Fibroblast of lung (primary cell): ENCODE measurements at places on chromosomes 6 and 20.

GRCh38 chr20:59459586-59459985 is 144.8 kb upstream of the PHACTR3 start:
- H3K27me3 ChIP-seq, result no peaks in the 10 kb centered on the region
- DNase-seq, result no peak
- H3K4me3 ChIP-seq, result no peak overlapping the region
- H3K27ac ChIP-seq, result no peak overlapping the region

DNA sequence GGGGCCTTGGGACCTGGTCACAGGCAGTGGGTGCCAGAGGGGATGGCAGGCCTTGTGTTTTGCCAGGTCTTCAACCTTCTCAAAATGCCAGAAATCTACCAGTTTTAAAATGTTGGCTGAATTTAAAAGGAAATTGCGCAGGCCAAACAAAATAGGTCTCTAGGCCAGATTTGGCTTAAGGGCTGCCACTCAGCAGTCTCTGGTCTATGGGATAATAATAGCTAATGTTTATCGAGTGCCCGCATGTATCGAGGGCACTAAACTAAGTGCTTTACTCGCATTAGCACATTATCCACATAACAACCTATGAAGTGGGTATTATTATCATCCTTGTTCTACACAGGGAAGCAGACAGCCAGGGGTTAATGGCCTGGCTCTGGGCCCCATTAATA is 11.0 kb downstream of the E2F3 start:
- no peak overlapping the region for H3K4me3 ChIP-seq
- H3K27me3 ChIP-seq, result no peaks in the 10 kb centered on the region
- DNase-seq, result no peak
- no peak overlapping the region for H3K27ac ChIP-seq
- no peaks in the 10 kb centered on the region for H3K4me1 ChIP-seq

DNA sequence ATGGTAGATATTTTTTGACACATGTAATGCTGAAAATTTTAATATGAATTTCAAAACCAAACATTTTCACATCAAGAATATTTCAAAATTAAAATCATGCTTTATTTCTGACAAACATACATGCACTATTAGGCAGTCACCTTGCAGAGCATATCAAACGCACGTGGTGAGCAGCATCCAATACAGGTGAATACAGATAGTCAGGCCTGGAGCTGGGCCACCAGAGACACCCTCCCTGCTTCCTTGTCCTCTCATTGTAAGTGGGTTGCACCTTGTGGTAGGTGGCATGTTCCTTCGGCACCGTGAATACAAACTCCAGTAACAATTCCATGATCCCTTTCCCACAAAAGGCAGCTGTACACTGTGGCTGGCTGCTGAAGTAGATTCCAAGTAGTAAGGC is 8.9 kb downstream of the REV3L start:
- H3K4me3 ChIP-seq, result no peak overlapping the region
- no peaks in the 10 kb centered on the region for H3K27me3 ChIP-seq
- peaks cover 3% of the 10 kb centered on the region for H3K36me3 ChIP-seq
- H3K27ac ChIP-seq, result no peak overlapping the region

- no peak for DNase-seq
- no peak overlapping the region for H3K27ac ChIP-seq
- no peaks in the 10 kb centered on the region for H3K27me3 ChIP-seq
- H3K36me3 ChIP-seq, result no peaks in the 10 kb centered on the region
These were observed 13.0 kb downstream of the CFAP61 start for GRCh38 chr20:20065361-20065760.

GRCh38 chr6:144793744-144794143 is 508.6 kb downstream of the UTRN start:
- no peaks in the 10 kb centered on the region for H3K27me3 ChIP-seq
- H3K4me1 ChIP-seq, result peaks cover 5% of the 10 kb centered on the region
- no peak for DNase-seq
- H3K27ac ChIP-seq, result no peak overlapping the region

- no peaks in the 10 kb centered on the region for H3K27me3 ChIP-seq
- H3K4me3 ChIP-seq, result no peak overlapping the region
- H3K4me1 ChIP-seq, result no peaks in the 10 kb centered on the region
- H3K27ac ChIP-seq, result no peak overlapping the region
- DNase-seq, result peak; percentile 79
These were observed 92.7 kb upstream of the DTNBP1 start for GRCh38 chr6:15755526-15755925.

- peak overlapping the region; percentile 48 for H3K27ac ChIP-seq
- H3K4me3 ChIP-seq, result no peak overlapping the region
- peaks cover 5% of the 10 kb centered on the region for H3K27me3 ChIP-seq
- DNase-seq, result peak; percentile 71
These were observed 5.4 kb downstream of the CCN5 start for GRCh38 chr20:44720621-44720996.

DNA sequence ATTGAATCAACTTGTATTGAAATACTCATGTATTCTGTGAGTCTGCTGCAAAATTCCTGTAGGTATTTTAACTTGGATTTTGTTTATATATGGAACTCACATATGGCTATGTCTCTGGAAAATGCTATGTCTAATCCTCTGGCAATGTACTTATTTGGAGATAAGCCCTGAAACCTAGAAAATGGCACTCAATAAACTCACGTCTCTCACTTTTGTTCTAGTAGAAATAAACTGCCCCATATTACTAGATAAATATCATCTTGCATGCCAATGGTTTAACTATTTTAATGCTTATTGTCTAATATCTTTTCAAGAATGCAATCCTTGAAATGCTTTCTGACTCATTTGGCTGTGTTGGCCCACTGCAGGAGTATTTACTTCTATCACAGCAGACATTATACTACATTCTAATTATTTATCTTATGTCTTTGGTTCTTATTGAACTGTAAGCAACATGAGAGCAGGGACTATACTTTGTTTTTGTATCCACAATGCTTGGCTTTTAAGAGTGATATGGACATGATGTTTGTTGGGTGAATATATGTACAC is 292.2 kb upstream of the RSPO3 start:
- no peak overlapping the region for H3K4me3 ChIP-seq
- H3K4me1 ChIP-seq, result no peaks in the 10 kb centered on the region
- no peak overlapping the region for H3K27ac ChIP-seq
- no peak for DNase-seq
- no peaks in the 10 kb centered on the region for H3K36me3 ChIP-seq

GRCh38 chr6:15530411-15530810 is 132.4 kb downstream of the DTNBP1 start:
- no peak overlapping the region for H3K4me3 ChIP-seq
- H3K36me3 ChIP-seq, result no peaks in the 10 kb centered on the region
- H3K27ac ChIP-seq, result no peak overlapping the region

DNA sequence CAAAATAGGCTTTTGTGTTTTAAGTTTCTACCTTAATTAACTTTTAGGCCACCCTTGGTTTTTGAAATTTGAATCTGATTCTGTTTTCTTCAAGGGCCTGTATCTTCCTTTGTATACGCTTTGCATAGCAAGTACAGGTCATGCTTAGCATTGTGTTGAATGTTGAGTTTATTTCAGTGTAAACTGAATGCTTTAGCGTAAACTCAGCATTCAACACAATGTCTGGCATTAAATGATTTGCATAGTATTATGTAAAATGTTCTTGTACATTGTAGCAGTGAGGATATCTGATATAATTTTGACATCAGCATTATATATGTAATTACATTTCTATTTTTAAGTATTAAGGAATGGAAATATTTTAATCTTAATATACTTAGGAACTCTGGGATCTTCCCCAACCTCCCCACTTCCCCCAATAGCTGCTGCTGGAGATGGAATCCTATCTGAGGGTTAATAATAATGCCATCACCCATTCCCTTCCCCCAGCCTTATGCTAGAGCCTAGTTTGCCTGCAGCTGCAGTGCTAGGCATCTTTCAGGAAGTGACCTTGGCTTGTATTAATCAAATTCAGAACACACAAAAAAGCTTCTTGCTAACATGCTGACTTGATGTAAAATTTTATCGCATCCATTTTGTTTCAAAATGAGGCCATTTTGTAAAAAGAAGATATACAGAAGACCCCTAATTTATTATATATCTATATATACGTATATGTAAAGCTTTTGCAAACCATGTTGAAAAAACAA is 73.1 kb downstream of the NCOA3 start:
- DNase-seq, result peak; percentile 34
- H3K4me3 ChIP-seq, result no peak overlapping the region
- no peaks in the 10 kb centered on the region for H3K36me3 ChIP-seq
- H3K27me3 ChIP-seq, result no peaks in the 10 kb centered on the region

DNA sequence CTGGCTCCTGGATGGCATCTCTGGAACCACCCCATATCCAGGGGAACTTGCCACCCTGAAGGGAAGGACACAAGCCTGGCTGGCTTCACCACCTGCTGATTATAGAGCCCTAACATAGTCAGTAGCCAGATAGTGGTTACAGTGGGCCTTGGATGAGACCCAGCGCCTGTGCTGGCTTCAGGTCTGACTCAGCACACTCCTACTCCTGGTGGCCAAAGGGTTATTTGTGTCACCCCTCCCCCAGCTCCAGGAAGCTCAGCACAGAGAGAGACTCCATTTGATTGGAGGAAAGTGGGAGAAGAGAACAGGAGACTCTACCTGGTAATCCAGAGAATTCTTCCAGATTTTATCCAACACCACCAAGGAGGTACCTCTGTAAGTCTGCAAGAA is 12.8 kb downstream of the SNX14 start:
- no peaks in the 10 kb centered on the region for H3K36me3 ChIP-seq
- DNase-seq, result peak; percentile 80

DNA sequence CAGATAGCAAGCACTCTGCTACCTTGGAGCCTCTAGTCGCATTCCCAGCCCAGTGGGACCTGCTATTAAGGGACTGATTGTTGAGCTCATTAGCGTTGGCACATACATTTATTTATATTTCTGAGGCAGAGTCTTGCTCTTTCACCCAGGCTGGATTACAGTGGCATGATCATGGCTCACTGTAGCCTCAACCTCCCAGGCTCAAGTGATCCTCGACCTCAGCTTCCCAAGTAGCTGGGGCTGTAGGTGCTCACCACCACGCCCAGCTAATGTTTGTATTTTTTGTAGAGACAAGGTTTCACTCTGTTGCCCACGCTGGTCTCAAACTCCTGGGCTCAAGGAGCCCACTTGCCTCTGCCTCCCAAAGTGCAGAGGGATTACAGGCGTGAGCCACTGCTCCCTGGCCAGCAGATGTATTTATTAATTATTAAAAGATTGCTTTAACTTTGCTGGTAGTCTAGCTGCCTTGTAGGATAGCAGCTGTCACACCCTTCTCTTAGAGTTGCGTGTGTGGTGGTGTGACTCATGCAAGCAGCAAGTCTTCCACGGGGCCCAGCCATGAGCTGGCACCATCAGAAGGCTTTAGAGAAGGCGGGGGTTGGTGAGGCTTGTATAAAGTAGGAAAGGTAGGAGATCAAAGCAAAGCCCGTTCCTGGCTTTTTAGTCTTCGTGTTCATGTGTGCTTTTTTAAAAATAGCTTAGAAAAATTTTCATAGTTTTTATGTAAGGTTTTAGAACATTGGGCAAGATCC is 16.5 kb downstream of the ACTR5 start:
- no peaks in the 10 kb centered on the region for H3K27me3 ChIP-seq
- peaks cover 4% of the 10 kb centered on the region for H3K36me3 ChIP-seq
- no peak overlapping the region for H3K4me3 ChIP-seq
- peak; percentile 87 for DNase-seq
- H3K27ac ChIP-seq, result no peak overlapping the region

DNA sequence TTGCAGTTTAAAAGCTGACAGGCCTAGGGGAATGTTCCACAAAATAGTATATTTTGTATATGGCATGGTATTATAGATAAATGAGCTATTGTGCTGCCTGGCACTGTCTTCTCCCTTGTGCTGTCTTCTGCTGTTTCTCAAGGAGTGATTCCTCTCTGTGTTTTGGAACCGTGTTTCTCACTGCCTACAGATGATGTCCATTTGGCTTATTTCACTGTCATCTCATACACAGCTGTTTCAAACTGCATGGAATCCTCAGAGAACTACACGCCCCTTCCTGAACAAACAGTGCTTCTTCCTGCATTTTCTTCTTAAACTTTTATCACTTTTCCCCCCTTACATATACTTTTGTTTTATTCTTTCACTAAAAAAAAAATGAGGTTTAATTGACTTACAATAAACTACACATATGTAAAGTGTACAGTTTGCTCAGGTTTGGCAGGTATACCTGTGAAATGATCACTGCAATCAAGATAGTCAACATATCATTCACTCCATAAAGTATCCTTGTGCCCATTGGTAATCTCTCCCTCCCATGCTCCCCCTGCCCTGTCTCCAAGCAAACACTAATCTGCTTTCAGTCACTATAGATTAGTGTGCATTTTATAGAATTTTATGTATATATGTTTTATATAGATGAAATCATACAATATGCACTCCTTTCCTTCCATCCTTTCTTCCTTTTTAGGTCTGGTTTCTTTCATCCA is 43.0 kb downstream of the CBFA2T2 start:
- no peak for DNase-seq
- no peaks in the 10 kb centered on the region for H3K36me3 ChIP-seq
- no peak overlapping the region for H3K27ac ChIP-seq
- H3K27me3 ChIP-seq, result no peaks in the 10 kb centered on the region
- H3K4me1 ChIP-seq, result peaks cover 2% of the 10 kb centered on the region

DNA sequence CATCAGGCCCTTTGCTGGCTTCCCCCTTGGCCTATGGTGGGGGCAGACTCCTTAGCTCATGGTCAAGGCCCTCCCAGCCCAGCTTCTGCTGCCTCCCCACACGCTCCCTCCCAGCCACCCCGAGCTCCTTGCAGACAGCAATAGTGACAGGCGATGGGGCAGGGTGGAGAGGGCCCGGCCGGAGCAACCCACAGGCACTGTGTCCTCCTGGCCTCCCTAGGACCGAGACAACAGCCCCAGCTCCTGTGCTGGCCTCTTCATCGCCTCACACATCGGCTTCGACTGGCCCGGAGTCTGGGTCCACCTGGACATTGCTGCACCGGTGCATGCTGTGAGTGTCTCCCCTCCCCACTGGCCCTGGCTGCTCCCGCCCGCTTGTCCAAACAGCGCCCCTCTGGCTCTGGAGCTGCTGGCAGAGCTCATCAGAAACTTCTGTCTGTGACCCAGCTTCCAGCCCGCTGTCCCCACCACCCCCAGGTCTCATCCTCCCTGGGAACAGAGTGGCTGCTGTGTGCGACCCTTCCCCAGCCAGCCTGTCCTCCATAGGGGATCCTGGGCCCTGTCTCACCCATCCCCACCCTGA is 21.8 kb downstream of the NPEPL1 start:
- H3K4me1 ChIP-seq, result no peaks in the 10 kb centered on the region
- no peaks in the 10 kb centered on the region for H3K36me3 ChIP-seq
- no peak for DNase-seq
- no peaks in the 10 kb centered on the region for H3K27me3 ChIP-seq
- no peak overlapping the region for H3K27ac ChIP-seq

DNA sequence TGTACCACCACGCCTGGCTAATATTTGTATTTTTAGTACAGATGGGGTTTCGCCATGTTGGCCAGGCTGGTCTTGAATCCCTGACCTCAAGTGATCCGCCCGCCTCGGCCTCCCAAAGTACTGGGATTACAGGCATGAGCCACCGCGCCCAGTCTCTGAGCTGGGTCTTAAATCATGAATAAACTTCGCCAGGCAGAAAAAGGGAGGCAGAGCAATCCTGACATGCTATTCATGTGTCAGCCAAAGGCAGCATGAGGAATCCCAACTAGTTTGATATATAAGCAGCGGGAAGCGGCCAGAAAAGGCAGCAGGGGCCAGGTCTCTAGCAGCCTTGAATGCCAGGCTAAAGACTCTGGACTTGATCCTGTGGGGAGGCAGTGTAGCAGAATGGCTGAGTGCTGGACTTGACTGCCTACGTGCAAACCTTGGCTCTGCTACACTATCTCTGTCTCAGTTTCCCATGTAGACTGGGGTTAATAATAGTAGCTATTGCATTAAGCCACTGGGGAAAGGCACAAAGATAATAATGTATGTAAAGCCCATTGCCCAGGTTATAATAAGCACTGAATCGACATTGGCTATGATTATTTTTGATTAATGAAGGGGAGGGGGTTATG is 1.8 kb downstream of the PROCR start:
- no peaks in the 10 kb centered on the region for H3K4me1 ChIP-seq
- no peaks in the 10 kb centered on the region for H3K36me3 ChIP-seq
- no peak overlapping the region for H3K4me3 ChIP-seq
- H3K27me3 ChIP-seq, result no peaks in the 10 kb centered on the region
- no peak overlapping the region for H3K27ac ChIP-seq
